Adrenal gland (tissue), 19 donors: ENCODE measurements at places on chromosomes 6 and 20. TPM values are rescaled to one million over a fixed set of nuclear protein-coding genes. Genes with fewer than 3 reads are reported as not detected.

- no peaks in the 10 kb centered on the region for H3K4me1 ChIP-seq
- H3K27ac ChIP-seq = no peak overlapping the region
- DNase-seq = no peak
- H3K4me3 ChIP-seq = no peak overlapping the region
- H3K27me3 ChIP-seq = no peaks in the 10 kb centered on the region
Observed at GRCh38 chr6:16049168-16049567, 79.7 kb upstream of the MYLIP start.

DNA sequence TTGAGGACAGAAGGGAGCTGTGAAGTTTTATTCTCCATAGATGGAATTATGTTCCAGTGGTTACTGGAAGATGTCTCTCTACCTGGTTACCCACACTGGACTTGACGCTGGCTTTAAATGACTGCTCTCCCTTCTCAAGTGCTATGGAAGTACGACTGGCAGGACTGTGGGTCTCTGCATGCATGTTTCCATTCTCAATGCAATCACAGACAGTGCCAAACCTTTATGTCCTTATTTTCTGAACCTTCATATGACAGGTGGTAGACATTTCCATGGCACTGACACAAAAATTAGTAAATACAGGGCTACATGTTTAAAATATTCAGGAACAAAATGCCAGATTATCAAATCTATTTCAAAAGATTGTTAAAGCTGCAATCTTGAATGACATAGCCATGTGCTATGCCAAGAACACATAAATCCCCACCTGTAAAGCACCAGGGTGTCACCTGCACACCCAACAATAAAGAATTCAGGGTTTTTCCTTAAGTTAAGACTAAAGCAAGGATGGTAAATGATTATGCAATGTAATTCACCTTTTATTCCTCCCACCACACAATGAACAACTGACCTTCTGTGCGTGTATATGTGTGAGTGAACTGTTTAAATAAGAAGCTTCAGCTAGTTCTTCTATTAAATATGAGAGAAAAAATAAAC, 153.3 kb upstream of the ENPP5 start:
- H3K36me3 ChIP-seq = no peaks in the 10 kb centered on the region
- no peak overlapping the region for H3K27ac ChIP-seq
- DNase-seq = no peak
- H3K4me1 ChIP-seq = peaks cover 29% of the 10 kb centered on the region

GRCh38 chr20:32841632-32842031, 17.1 kb upstream of the EFCAB8 start:
- no peak overlapping the region for H3K27ac ChIP-seq
- no peak for DNase-seq
- no peak overlapping the region for H3K4me3 ChIP-seq
- no peaks in the 10 kb centered on the region for H3K4me1 ChIP-seq

Gene NKAPL
- 0.37 TPM for total RNA-seq

Gene PDSS2
- total RNA-seq = 36.2 TPM

Gene SIRPD
- total RNA-seq = not detected
